ENCODE measurements at places on chromosomes 16 and 17.

DNA sequence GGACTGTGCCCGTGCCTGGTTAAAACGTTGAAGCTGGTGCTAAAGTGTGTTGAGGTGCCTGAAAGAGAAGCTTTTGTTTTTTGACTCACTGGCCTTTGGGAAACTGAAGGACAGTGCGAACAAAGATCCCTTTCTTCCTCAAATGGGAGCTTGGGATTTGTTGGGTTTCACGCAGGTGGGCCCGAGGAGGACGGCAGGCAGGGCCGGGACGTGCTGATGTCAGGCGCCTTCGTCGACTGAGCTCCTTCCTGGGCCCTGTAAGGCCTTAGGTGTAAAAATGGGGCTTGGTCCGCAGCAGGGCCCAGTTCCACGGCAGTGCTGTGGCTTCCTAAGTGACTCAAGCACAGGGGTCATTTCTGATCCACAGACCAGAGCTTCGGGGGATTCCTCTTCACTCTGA lies 106.9 kb downstream of the BANP start:
- H3K4me1 ChIP-seq = no peaks in the 10 kb centered on the region
- H3K27ac ChIP-seq = no peak overlapping the region
- H3K27me3 ChIP-seq = no peaks in the 10 kb centered on the region
- DNase-seq = no peak
- H3K4me3 ChIP-seq = no peak overlapping the region

DNA sequence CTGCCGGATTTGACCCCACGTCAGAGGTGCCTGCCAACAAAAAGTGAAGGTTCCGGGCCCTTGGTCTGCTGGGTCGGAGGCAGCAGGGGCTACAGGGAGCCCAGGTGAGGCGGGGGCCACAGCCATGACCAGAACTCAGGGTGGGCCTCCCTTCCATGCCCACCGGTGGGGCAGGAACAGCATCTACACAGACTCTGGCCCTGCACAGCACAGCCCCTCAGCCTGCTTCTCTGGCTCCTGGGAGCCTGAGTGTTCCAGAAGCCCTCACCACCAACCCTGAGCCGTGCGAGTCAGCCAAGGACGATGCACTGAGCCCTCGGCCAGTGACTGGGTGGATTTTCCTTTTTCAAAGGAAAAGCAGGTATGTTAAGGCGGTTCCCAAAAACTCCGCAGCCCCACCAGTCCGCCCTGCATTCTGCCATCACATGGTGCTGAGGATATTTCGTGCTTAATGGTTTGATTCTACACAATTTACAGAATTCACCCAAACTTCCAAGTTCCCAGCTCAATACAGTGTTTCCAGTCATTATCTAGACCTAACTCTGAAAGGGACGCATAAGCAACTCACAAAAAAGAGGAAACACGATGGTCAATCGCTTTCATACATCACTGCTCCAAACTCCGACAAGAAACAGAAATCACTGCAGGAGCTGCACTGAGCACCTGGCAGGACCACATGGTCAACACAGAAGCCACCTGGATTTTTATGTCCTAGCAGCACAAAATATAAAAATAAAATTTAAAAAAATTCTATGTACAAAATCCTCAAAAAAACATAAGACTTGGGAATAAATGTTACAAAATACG lies 19.4 kb upstream of the C16orf95 start:
- H3K27me3 ChIP-seq = no peaks in the 10 kb centered on the region
- H3K36me3 ChIP-seq = peaks cover 8% of the 10 kb centered on the region
- H3K27ac ChIP-seq = no peak overlapping the region
- H3K4me3 ChIP-seq = no peak overlapping the region
- no peaks in the 10 kb centered on the region for H3K4me1 ChIP-seq

DNA sequence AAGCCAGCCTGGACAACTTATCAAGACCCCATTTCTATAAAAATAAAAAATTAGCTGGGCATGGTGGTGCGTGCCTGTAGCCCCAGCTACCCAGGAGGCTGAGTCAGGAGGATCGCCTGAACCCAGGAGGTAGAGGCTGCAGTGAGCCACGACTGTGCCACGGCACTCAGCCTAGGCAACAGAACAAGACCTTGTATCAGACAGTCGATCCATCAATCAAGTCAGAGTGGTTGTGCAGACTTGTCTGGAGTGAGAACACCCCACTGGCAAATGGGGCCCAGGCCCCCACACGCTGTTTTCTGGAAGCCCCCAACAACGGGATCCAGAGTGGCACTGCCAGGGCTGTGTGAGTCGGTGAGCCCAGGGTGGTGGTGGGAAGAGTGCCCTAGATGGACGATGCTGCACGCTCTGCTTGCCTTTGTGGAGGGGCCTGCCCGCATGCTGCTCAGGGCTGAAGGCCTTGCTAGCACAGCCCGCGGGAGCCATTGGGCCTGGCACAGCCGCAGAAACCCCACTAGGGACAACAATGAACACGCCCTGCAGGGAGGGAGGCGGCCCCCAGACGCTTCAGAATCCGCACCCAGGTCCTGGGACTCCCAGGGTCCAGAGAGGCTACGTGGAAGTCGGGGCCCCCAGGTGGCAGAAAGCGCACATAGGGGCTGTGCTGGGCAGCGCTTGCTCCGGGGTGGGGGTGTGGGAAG lies 80.1 kb upstream of the GNG13 start:
- H3K27me3 ChIP-seq = no peaks in the 10 kb centered on the region
- no peaks in the 10 kb centered on the region for H3K36me3 ChIP-seq
- no peaks in the 10 kb centered on the region for H3K4me1 ChIP-seq
- no peak for DNase-seq
- no peak overlapping the region for H3K4me3 ChIP-seq
- H3K27ac ChIP-seq = no peak overlapping the region

DNA sequence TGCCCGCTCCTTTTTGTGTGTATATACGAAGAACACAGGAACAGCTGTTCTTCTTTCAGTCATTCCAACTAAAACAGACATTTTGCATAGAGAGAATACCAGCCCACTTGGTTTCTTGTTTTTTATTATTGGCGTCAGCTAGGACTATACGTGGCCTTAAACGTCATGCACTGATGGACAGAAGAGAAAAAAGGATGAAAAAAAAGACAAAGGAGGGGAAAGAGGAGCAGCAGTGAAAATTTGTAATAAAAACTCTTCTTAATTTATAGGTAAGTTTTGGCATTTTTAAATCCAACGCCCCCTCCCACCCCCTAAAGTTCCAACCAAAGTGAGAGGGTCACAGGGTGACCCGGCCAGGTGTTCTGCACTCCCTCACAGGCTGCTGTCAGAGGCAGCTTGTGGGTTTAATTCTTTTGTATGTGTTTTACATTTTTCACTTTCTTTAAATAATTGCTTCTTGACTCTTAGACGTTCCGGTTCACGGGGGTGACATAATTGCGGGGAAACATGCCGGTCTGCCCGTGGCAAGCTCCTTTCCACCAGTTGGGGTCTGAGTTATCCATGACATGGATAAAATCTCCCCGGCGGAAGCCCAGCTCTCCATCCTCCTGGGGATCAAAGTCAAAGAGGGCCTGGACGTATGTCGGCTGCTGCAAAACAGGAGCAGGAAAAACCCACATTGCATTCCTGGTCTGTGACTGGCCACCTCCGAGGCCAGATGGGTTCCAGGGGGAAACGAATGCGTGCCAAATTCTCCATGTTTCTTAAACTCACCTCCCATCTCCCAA lies 30.9 kb upstream of the SLC25A19 start:
- DNase-seq = no peak
- no peak overlapping the region for H3K27ac ChIP-seq
- no peaks in the 10 kb centered on the region for H3K4me1 ChIP-seq
- H3K27me3 ChIP-seq = no peaks in the 10 kb centered on the region
- no peaks in the 10 kb centered on the region for H3K36me3 ChIP-seq
